SK-N-MC (cell line): ENCODE measurements at places on chromosomes 5 and 9.
A peak's percentile ranks its signal among the peaks of the same experiment; 100 is the strongest.

DNA sequence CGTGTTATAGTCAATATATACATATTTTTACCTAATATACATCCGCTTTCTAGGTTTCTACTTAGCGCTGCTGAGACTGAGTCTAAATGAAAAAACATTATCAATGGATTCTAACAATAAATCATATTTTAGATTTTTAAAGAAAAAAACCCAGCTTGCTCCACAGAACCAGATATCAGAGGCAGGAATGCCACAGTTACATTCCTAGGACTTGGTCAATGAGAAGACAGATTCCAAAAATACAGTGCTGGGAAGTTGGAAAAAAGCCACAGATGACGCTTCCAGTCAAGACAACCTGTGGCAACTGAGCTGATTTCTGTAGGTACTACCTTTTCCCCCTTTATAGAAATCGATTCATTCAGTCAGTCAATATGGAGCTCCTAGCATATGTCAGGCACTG, 577 bp upstream of the CCDC112 start:
- no peak for DNase-seq

GRCh38 chr5:59037941-59038797, 455.3 kb downstream of the RAB3C start:
- DNase-seq = no peak

- DNase-seq = no peak
Observed at GRCh38 chr9:107872457-107873192, 383.1 kb upstream of the KLF4 start.

DNA sequence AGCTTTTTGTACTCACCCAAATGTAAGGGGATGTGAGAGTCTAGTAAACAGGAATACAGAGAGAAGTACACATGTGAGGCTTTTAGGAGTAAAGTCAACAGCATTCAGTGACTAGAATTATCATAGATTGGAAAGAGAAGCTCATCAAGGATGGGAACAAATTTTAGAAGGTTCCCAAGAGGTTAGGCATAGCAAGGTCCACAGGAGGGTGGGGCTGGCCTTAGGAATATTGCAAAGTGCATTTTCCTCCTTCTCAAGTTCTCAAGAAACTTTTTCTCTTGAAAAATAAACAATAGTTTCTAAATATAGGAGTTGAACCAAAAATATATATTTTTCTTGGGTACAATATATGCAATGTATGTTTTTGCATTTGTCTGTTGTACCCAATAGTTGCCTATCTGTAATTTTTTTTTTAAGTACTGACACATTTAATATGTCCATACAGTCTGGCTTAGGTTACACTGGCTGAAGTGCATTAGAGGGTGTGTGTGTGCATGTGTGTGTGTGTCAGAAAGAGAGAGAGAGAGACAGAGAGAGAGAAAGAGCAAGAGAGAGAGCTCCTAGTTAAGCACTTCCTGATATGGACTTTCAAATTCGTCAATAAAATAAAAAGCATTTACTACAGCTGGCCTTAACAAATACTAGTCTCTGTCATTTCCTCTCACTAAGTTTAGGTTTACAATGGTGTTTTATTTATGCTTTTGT, 62.2 kb downstream of the SNX18 start:
- DNase-seq = no peak

GRCh38 chr5:134840811-134841210, 5.0 kb upstream of the C5orf24 start:
- DNase-seq = no peak

GRCh38 chr9:112310826-112311225, 22.6 kb downstream of the PTBP3 start:
- no peak for DNase-seq

DNA sequence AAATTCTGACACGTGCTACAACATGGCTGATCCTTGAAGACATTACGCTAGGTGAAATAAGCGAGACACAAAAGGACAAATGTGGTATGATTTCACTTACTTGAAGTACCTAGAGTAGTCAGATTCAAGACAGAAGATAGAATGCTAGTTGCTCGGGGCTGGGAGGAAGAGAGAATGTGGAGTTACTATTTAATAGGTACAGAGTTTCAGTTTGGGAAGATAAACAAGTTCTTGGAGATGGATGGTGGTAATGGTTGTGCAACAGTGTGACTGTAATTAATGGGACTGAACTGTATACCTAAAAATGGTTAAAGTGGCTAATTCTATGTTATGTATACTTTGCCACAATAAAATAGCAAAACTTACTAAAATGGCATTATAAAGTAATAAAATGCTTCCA, 34.4 kb downstream of the PAM start:
- no peak for DNase-seq

GRCh38 chr9:37337301-37337890, 85.1 kb upstream of the GRHPR start:
- peak; percentile 42 for DNase-seq

- DNase-seq = no peak
Observed at GRCh38 chr5:112548246-112548881, 129.3 kb upstream of the EPB41L4A start.

GRCh38 chr5:88944751-88945531, 62.0 kb upstream of the MEF2C start:
- DNase-seq = no peak

DNA sequence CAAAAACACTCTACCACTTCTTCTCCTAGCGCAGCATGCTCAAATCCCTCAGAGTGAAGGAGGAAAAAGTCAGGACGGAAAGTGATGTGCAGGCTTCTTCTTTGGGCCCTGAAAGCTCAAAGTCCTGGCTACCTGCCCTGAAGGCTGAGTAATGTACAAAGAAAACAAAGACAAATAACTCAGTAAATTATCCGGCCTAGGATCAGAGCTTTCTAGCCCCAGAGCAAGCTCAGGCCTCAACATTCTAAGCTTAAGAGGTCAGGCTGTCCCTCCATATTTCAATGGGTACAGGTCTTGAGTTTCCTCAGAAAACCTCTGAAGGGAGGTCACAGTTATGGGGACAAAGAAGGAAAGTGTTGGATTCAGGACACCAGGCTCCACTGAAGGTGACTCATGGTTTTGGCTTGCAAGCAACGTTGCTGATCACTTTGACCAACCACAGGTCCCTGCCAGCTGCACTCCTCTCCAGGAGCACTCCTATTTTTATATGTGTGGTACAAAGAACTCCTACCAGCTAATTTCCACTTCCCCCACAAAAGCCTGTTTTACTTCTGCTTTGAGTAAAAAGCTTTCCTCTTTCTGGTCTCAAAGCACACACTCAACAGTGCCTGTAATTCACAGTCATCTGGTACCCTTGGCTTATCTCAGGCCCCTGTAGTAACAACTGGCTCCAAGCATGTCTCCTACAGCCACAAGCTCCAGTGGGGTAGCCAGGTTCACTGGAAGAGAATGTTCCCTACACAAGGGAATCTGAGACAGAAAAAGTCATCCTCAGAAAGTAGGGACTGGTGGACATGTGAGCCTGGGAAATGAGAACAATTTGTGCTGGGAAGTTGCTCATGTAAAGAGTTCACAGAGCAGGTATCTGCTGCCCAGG, 115.7 kb downstream of the UGCG start:
- no peak for DNase-seq
